ENCODE measurements at places on chromosomes 1 and 21. TPM values are rescaled to one million over a fixed set of nuclear protein-coding genes. Genes with fewer than 3 reads are reported as not detected.

The MRPL20 gene
- total RNA-seq: 110 TPM

- DNase-seq: no peak
Observed at GRCh38 chr21:10463156-10463555, 58.2 kb upstream of the TPTE start.

GRCh38 chr1:7454895-7455784, 316.0 kb upstream of the VAMP3 start:
- DNase-seq: no peak

- DNase-seq: no peak
Observed at GRCh38 chr1:165298203-165298820, 58.2 kb downstream of the LMX1A start.

The CLCA1 gene
- total RNA-seq: not detected

GRCh38 chr1:200874694-200875093, 1.9 kb downstream of the GPR25 start:
- DNase-seq: no peak

The GBP2 gene
- 0.23 TPM for total RNA-seq

DNA sequence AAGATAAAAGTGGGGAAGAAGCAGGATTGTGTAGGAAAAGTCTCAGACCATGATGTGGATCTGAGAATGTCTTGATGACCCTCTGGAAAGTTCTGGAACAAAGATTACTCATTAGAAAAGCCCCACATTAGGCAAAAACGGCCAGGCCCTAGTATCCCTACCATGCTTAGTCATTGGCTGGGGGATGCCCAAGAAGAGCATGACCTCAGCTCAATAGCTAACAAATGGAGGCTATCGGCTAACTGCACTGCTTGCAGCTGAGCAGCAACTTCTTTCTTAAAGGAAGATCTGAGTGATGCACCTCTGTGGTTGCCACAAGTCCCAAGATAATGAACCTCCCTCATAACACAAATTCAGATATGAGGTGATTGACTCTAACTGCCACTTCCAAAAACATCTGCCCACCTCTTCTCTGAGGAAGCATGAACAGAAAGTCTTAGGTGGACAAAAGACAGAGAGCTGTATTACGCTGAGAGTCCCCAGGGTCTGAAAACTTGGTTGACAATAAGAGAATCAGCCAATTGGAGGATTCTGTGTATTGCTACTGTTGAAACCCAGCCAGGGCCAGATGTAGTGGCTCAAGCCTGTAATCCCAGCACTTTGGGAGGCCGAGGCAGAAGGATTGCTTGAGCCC, 64.6 kb upstream of the AK4 start:
- no peak for DNase-seq

DNA sequence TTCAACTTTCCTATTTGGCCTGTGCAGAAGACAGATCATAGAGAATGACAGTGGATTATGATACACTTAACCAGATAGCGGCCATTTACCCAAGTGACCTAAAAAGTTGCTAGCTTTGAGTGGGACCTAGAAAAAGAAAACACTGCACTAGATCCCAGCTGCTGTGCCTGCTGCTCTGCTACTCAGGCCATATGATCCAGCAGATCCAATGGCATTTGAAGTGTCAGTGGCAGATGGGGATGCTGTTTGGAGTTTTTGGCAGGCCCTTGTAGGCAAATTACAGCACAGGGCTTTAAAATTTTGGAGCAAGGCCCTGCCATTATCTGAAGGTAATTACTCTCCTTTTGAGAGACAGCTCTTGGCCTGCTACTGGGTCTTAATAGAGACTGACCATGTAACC, 74.0 kb upstream of the KCNE2 start:
- DNase-seq: no peak

DNA sequence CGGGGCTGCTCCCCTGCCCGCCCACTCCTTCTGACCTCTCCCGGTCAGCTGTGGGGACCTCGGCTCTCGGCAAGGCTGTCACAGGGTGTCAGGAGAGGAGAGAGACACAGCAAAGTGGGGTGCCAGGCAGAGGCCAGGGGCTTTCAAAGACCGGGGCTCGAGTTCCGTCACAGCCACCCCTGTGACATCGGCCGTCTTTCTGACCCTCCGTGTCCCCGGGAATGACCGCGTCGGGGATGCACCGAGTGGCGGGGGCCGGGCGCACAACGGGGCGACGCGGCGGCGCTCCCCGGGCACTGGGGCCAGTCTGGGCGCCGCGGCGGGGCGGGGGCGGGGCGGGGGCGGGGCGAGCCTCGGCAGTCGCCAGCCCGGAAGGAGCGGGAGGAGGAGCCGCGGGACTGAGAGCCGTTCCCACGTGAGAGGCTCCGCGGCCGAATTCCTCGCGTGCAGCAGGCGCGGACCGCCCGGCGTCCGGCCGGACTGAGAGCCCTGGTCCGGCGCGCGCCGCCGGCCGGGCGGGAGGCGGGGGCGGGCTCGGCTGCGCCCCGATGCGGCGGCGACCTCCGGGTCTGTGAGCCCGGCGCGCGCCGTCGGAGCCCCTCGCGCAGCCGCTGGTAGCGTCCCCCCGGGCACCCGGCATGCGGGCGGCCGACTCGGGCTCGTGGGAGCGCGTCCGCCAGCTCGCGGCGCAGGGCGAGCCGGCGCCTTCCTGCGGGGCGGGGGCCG, 229.7 kb upstream of the TMEM51 start:
- peak; percentile 52 for DNase-seq

- DNase-seq: no peak
Observed at GRCh38 chr1:223551610-223552009, 113.9 kb downstream of the CAPN8 start.
